ENCODE measurements at places on chromosomes 12 and 14. TPM values are rescaled to one million over a fixed set of nuclear protein-coding genes. Genes with fewer than 3 reads are reported as not detected.

- no peak for DNase-seq
These were observed 85.5 kb downstream of the ADGRD1 start for GRCh38 chr12:131038961-131039950.

GRCh38 chr12:76232013-76232412 lies 116.2 kb downstream of the BBS10 start:
- no peak for DNase-seq

- DNase-seq, result no peak
These were observed 1.1 kb upstream of the BCL11B start for GRCh38 chr14:99272899-99273765.

DNA sequence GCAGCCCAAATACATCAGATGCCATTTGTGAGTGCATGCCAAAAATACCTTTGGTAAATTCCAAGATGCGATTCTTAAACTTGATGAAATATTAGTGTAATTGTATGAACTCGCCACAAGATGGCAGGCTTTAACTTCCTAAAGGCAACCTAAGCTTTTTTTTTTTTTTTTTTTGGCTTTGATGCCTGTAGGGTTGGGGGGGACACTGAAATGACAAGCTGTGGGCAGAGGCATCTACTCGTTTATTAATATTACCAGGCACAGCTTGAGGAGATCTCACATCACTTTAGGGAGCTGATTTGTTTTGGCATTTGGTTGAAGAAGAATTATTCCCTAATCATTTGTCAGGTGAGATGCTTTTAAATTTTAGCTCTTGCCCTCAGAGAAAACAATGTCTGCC lies 126.7 kb upstream of the CCDC196 start:
- DNase-seq, result no peak

DNA sequence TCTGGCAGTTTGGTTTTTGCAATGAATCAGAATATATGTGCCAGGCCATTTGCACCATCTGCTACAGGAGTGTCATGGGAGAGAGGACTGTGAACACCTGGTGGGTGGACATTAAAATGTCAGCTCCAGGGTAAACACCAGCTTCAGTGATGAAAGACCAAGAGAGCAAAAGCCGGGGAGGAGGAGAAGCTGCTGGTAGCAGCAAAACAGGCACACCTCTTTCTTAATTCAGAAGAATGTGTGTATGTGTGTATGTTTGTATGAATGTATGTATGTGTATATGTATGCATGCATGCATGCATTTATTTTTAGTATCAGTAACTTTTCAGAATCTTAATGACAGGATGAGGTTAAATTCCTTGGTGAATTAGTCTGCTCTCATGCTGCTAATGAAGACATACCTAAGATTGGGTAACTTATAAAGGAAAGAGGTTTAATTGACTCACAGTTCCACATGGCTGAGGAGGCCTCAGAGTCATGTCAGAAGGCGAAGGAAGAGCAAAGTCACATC lies 357.4 kb upstream of the PRICKLE1 start:
- DNase-seq, result no peak

- DNase-seq, result no peak
These were observed 386.7 kb downstream of the LRIG3 start for GRCh38 chr12:58533652-58534051.

DNA sequence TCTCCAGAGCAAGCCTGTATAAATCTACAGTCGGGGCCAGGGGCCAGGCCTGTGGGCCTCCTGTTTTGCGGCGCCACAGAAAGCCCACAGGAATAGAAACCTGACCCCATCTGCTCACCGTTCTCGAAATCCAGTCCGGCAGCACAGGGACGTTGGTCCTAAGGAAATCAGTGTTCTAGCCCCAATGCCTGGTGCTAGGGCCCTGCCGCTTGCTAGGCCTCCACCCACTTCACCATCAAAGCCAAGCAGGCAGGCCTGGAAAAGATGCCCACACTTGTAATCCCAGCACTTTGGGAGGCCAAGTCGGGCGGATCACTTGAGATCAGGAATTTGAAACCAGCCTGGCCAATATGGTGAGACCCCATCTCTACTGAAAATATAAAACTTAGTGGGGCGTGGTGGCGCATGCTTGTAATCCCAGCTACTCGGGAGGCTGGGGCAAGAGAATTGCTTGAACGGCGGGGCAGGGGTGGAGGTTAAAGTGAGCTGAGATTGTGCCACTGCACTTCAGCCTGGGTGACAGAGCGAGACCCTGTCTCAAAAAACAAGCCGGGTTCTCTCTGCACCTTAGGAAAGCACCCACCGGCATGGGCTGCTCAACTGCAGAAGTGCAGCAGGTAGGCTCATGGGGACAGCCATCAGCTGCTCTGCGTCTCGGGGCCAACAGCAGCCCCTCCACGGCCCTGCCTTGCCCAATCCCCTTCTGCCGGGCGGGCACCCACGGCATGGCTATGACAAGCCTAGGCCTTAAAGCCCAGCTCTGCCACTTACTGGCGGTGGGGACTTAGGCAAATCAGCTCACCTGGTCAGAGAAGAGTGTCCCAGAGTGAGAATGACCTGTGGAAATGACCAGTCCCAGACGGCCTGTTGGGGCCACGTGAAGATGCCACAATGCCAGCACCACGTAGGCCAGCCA lies 47.4 kb downstream of the VWF start:
- no peak for DNase-seq

- DNase-seq, result no peak
These were observed 146.1 kb downstream of the KITLG start for GRCh38 chr12:88433997-88434703.

DNA sequence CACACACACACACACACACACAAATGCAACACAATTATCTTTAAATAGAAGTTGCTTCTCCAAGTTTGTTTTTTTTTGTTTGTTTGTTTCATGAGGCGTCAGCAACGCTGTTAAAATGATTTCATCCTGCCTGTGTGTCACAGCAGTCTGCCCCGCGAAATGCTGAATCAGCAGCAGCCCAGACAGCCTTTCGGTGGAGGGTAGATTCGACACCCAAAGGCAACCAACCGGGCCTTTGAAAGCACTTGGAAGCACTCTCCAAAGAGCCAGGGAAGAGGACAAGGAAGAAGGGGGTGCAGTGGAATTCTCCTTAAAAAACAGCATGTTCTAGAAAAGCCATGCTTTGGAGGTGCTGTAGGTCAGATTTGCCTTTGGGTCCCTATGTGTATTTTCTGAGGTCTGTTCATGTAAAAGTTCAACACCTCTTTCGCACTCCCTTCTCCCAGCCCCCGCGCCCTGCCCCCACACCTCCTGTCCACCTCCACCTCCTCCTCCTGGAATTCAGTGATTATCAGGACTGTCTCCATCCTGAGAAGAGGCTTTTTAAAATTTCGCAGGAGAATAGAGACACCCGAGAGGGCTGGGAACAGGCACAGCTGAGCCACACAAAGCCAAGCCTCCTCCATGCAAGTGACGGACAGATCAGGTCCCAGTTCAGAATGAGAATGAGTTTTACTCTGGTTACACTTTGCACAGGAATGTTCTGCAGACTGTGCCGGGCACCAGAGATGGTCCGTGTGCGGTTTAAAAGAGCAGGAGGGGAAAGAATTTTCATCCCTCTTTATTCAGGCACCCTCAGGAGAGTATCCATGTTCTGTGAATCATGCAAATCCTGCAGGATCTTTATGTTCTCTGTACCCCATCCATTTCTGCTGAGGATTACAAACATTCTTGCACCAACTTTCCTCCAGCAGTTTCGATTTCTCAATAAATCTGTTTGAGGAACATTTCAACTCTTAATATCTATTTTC lies 177.9 kb downstream of the ETV6 start:
- no peak for DNase-seq

Gene MLXIP
- 50.3 TPM for total RNA-seq

Gene FSCB
- total RNA-seq, result 1.2 TPM

Gene TPH2
- total RNA-seq, result not detected

GRCh38 chr14:35337269-35338255 lies 45.4 kb downstream of the PSMA6 start:
- DNase-seq, result no peak

- no peak for DNase-seq
These were observed 11.6 kb downstream of the APPL2 start for GRCh38 chr12:105224399-105224798.

DNA sequence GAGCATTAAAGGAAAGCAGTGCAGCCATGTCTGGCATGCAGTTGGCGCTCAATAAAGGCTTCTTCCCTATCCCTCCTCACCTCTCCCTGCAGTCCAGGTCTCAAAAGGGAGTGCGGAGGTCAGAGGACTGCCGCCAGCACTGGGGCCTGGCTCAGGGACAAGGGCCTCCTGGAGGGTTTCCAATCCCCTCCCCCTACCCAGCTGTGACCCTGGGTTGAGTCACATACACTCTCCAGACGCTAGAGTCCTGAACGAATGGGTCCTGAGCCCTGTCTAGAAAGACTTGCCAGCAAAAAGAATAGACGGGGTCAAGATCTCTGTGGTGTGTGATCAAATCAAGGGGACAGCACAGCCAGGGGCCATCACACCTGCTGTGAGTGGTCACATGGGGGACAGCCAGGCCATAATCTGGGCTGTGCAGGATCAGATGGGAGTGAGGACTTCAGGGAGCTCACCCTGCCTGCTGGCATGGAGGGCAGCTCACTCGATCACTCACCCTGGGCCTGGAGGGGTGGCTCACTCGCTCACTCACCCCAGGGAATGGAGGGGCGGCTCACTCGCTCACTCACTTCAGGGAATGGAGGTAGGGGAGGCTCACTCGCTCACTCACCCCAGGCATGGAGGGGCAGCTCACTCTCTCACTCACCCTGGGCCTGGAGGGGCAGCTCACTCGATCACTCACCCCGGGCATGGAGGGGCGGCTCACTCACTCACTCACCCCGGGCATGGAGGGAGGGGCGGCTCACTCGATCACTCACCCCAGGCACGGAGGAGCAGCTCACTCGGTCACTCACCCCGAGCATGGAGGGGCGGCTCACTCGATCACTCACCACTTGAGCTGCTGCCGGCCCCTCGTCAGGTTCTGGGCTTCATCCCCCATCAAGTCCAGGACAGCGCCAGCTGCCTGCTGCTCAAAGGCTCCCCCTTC lies 12.8 kb downstream of the CFAP73 start:
- DNase-seq, result no peak

Gene NANOG
- total RNA-seq, result 0.35 TPM

Gene DIO3
- 0.78 TPM for total RNA-seq

- DNase-seq, result no peak
These were observed at the start of gene SYNE3 for GRCh38 chr14:95516554-95517181. Gene SYNE3, minus strand, starts transcription at chr14:95516650. Its CDS starts 40,829 bp downstream, at chr14:95475821.

GRCh38 chr12:115998119-115998633 lies 279.3 kb downstream of the MED13L start:
- DNase-seq, result no peak

DNA sequence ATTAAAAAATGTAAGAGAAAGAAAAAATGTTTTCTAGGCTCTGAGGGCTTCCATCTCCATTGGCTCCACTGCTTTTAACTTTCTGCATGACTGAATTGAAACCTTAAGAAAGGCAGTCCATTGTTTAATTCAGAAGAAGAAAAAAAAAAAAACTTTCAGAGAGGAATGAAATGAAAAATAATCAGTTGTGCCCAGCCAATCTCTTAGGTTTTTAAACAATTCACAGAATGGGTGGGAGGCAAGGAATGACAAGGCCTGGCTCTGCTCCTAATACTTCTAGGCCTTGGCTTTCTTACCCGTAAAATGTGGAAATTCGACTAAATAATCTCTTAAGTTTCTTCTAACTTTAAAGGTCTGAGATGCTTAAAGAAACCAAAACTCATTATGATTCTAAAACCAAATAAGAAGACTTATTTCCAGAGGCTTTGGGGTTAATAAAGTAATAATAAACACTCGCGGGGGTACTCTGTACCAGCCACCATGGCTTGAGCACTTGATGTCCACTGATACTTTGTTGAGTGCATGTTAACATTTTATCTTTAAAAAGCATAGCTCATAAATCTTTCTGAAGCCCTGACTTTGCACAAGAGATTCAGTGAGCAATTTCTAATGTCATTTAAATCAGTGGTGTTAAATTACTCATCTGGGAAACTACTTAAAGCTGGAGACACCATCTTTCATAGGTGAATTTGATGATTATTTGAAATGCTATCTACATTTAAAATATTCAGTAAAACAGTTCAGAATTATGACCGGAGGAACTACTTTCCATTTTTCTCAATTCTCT lies 49.6 kb downstream of the STON2 start:
- no peak for DNase-seq

- no peak for DNase-seq
These were observed 20.1 kb upstream of the CDK17 start for GRCh38 chr12:96420277-96420835.

DNA sequence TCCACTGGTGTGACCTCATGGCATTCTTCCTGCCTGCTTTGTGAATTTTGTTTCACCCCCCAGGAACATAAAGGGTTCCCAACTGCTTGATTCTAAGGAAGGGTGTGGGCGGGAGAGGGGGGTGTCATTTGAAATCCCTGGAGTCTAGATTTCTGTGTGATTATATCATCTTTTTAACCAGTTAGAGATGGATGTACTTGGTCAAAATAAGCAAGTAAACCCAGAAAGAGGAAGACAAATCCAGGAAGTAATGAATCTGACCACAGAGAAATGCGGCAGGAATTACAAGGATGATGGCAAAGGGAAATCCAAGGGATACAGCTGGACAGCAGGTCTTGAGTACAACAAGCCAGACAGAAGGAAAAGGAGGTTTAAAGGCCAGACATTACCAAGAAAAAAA lies 38.9 kb downstream of the DMAC2L start:
- no peak for DNase-seq

DNA sequence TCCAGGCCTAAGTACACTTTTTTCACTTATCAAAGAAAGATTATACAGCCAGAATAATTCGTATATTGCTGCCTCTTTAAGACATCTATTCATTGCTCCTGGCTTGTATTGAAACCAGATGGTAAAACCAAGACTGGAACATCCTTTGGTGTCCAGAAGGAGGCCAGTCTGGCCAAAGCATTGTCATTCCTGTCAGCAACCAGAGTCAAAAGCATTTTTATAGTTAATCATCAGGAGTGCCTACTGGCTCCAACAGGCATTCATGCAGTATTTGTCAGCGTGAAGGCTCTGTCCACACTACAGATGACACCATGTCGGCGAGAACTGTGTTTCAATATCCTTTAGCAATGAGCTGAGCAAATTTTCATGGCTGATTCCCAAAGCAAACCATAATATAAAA lies 118.0 kb upstream of the G2E3 start:
- no peak for DNase-seq

Gene SCAF11
- 158 TPM for total RNA-seq

- no peak for DNase-seq
These were observed 16.9 kb downstream of the TAOK3 start for GRCh38 chr12:118355843-118356242.

DNA sequence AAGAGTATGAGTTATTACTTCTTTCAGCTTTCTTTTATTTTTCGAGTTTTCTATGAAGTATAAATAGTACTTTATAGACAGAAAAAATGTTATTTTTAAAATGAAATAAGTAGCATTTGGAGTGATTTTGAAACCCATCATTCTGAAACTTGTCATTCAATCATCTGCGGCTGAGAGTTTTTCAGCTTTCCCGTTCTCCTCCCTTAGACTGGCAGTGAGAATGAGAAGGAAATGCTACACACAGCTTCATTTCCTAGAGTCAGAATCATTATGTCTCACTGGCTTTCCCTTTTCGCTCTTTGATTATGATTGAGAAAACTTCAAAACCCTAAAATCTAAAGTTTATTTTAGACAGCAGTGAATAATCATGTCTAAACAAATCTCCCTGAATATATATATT lies 33.7 kb upstream of the GNPNAT1 start:
- no peak for DNase-seq

- no peak for DNase-seq
These were observed 163.0 kb upstream of the TMCC3 start for GRCh38 chr12:94813314-94813713.

GRCh38 chr14:92503756-92504491 lies 9.7 kb upstream of the RIN3 start:
- no peak for DNase-seq

- DNase-seq, result no peak
These were observed 9.7 kb upstream of the ANKLE2 start for GRCh38 chr12:132771126-132771838.

All from thoracic aorta (tissue), 2 donors.